ENCODE measurements at places on chromosomes 1 and 21. TPM values are rescaled to one million over a fixed set of nuclear protein-coding genes. Genes with fewer than 3 reads are reported as not detected.

GRCh38 chr1:12715896-12716437, at the start of gene AADACL3:
Gene AADACL3 (plus strand): TSS chr1:12716110. CDS start chr1:12716177, 67 bp downstream.
- no peak for DNase-seq

- DNase-seq: no peak
These were observed 106.4 kb downstream of the ZC3H11B start for GRCh38 chr1:219506473-219506899.

DNA sequence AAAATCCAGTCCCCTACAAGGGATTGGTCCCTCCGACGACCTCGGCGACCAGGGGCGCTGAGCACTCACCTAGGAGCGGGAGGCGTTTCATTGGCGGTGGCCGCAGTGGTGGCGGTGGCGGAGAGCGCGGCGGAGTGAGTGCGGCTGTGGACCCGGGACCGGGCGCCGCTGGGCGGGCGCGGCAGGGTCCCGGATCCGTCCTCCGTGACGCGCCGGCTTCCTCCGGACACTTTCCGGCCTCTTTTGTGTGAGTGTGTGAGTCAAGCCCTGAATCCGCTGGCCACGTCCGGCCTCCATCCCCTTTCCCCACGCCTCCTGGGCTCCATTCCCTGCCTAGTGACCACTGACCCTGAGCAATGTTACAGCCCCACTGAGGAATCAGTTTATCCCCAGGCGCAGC, at the start of gene ADGRL4:
TSS of gene ADGRL4 (minus strand) at position 167 of the 400 bp plus-strand sequence. CDS start at position 91, 76 bp downstream.
- peak; percentile 73 for DNase-seq

DNA sequence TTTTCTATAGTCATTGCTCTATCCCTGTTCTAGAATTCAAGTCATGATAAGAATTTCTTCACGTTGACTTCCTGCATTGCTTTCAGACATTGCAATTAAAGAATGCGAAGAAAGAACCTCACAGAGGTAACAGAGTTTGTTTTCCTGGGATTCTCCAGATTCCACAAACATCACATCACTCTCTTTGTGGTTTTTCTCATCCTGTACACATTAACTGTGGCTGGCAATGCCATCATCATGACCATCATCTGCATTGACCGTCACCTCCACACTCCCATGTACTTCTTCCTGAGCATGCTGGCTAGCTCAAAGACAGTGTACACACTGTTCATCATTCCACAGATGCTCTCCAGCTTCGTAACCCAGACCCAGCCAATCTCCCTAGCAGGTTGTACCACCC, 10.6 kb downstream of the APCS start:
- DNase-seq: no peak

DNA sequence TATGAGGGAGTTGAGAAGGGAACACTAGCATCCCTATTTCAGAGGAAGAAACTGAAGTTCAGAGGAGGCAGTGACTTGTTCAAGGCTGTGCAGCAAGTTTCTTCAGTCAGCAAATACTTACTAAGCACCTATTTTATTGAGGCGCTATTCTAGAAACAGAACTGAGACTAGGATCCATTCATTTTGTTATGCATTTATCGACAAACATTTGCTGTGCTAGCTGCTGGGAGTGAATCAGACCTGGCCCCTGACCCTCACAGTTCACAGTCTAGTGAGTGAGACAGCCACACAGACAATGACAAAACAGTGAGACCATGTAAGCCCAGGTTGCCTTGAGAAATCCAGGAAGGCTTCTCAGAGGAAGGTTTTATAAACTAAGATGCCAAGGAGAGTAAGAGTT, 28.2 kb downstream of the TRIM62 start:
- no peak for DNase-seq

GRCh38 chr1:191669629-191670028, 488.6 kb upstream of the RGS18 start:
- no peak for DNase-seq

- DNase-seq: no peak
These were observed 149.4 kb upstream of the ZC3H12A start for GRCh38 chr1:37325010-37325409.

GRCh38 chr1:199247891-199248290, 609.1 kb downstream of the PTPRC start:
- no peak for DNase-seq

DNA sequence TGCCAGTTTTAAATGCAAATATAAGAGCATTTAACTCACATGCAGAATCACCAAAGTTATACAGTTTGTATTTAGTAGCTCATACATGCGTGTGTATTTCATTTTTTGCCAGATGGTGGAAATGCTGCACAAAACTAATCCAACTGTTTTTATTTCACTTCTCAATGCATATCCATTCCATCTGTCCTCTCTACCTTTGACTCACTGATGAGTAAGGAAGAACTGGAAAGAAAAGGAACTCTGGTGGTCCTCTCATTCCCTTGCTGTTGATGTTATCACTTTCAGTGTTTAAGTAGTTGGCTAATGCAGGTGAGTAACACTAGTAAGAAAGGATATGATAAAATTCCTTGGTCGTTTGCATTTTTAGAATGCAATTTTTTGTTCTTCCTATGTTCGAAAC, 5.7 kb upstream of the SLC1A7 start:
- no peak for DNase-seq

GRCh38 chr1:17405898-17406759, 33.3 kb downstream of the RCC2 start:
- peak; percentile 60 for DNase-seq

DNA sequence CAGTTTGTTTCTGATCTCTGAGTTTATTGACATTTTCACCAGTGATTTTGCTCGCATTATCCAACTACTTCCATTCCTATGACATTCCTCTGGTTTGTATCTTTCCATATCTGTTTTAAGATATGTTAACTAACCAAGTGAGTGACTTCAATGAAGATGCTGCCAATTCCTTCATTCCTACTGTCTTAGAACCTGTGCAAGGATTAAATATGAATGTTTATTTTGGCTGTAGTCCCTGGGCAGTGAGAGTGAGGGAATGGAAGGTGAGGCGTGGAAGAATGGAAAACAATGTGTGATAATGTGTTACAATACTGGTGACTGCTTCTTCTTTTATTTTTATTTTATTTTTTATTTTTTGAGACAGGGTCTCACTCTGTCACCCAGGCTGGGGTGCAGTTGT, 183.0 kb downstream of the SDCCAG8 start:
- DNase-seq: no peak

DNA sequence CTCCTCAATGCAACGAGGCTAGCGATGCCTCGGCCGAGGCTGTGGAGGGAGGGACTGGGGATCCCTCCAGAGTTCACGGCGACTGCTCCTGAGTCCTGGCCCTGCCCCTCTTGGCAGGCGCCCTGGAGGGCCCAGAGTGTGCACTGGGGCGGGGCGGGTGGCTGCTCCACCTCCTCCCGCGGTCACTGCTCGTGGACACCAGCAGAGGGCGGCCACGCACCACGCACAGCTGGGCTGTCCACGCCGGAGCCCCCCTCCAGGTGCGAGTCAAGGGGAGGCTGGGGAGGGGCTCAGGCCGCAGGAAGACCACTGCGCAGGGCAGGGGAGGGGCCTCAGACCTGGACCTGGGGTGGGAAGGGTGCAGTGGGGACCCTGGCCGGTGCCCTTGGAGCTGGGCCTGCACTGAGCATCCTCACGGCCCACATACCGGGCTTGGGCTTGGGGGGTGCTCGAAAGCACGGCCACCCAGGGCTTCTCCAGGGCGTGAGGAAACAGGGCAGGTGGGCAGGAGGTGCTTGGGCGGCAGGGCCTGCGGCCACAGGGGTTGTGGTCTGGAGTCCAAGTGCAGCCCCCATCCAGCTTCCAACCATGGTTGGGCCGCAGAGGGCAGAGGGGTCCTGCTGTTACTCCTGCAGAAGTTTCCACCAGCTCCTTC, 20.6 kb upstream of the TTC34 start:
- DNase-seq: peak; percentile 51

DNA sequence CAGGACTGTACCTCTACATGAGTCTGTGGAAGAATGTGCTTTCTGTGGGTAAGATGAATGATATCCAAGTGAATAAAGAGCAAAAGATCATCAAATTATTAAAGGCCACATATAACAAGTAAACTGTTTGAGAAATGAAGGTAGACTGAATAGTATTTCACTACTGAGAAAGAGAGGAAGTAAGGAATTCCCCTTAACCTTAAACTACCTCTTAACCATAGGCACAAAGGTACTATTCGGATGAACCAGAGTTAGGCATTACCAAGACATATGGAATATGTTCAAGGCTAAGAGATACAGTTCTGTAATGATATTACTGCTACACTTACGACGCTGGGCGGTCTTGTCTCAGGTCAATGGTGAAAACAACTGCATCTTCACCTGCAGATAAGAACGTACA, 25.5 kb downstream of the DCAF8 start:
- DNase-seq: no peak

DNA sequence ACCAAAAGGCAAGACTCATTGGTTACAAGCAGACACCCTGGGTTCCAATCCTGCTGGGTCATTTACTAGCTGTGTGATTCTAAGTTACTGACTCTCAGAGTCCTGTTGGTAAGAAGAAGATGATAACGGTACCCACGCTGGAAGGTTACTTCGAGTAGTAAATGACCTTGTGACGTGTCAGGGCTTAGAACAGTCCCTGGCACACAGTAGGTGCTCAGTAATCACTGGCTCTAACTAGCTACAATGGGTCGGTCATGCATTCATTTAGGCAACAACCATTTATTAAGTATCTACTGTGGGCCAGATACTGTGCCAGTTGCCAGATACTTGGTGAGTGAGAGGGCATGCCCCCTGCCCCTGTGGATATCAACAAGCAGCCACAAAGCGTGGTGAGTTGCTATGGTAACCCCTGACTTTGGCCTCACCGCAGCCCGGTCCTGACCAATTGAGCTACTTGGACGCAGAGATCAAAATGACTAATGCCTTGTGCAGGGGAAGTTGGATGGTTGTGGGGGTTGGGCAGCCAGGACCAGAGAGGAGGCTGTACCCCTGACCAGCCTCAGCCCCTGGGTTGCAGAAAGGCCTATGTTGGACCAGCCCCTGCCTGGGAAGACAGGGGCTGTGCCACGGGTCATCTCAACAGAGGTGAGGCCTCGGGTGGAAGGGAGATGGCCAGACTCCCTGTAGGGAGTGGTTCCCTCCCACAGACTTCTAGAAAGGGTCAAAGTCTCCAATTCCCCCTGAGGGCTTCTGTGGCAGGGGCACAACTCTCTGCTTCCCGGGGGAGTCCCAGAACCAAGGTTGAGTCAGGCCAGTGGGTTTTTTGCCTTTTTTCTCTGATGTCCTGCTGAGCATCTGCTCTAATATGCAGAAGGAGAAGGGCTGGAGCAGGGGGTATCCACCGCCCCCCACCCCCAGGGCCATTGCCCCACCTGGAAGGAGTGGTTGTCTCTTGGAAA, 16.0 kb downstream of the DHRS3 start:
- DNase-seq: peak; percentile 69

- no peak for DNase-seq
These were observed 153.7 kb downstream of the ELAVL4 start for GRCh38 chr1:50262436-50262835.

FUCA1 gene
- total RNA-seq: 19.9 TPM

OR2M2 gene
- not detected for total RNA-seq

PPIAL4G gene
- total RNA-seq: not detected

TRIM58 gene
- total RNA-seq: 0.60 TPM

CPLANE2 gene
- 4.7 TPM for total RNA-seq
